ENCODE measurements at places on chromosomes 6 and 20. TPM values are rescaled to one million over a fixed set of nuclear protein-coding genes. Genes with fewer than 3 reads are reported as not detected.

DNA sequence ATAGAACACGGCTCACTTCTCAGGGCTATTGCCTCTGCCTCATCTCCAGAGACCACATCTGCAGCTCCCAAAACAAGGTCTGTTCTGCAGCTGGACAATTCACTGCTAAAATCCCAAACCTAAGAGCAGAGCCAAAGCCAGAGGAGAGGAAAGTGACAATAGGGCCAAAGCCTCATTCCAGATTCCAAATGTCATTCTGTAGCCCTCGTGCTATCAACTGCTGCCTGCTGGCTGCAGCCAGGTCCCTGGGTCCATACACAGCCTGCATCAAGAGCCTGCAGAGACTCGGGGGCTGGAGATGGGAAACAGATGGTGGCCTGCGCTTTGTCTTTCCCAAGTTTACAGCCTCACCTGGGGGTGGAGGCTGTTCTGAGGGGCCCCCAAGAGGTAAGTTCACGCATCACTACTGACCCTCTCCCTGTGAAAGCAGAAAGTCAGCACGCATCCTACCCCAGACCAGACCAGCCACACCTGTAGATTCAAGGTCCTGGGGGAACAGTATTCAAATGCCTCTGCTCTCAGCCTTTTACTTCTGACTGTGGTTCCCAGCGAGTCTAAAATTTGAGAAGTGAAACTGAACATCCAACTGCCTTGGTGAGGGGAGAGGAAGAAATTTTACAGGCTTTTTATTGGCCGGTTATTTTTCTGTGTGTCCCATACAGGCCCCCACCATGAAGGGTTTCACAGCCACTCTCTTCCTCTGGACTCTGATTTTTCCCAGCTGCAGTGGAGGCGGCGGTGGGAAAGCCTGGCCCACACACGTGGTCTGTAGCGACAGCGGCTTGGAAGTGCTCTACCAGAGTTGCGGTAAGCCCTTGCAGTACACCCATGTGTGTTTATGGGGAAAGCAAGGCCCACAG, at the start of gene LY86:
Gene LY86 (plus strand): TSS at position 657 of the 860 bp plus-strand sequence. CDS start 15 bp downstream, at position 672.
- no peaks in the 10 kb centered on the region for H3K4me1 ChIP-seq
- H3K36me3 ChIP-seq: no peaks in the 10 kb centered on the region
- no peak within 1 kb of the TSS for H3K27ac ChIP-seq
- no peak within 1 kb of the TSS for H3K4me3 ChIP-seq

- no peak overlapping the region for H3K4me3 ChIP-seq
- H3K27me3 ChIP-seq: no peaks in the 10 kb centered on the region
- peaks cover 11% of the 10 kb centered on the region for H3K36me3 ChIP-seq
- DNase-seq: no peak
- no peaks in the 10 kb centered on the region for H3K4me1 ChIP-seq
Measured at GRCh38 chr20:63878899-63879663, 14.0 kb downstream of the TPD52L2 start.

GRCh38 chr20:63652192-63652980, 838 bp downstream of the STMN3 start:
- H3K4me1 ChIP-seq: peaks cover 6% of the 10 kb centered on the region
- no peak for DNase-seq
- H3K36me3 ChIP-seq: no peaks in the 10 kb centered on the region
- peak overlapping the region; percentile 43 for H3K4me3 ChIP-seq
- H3K27me3 ChIP-seq: peaks cover 11% of the 10 kb centered on the region

GRCh38 chr6:42449917-42450476, 1.7 kb downstream of the TRERF1 start:
- H3K27me3 ChIP-seq: peaks cover 27% of the 10 kb centered on the region
- no peak for DNase-seq
- no peak overlapping the region for H3K4me3 ChIP-seq
- H3K27ac ChIP-seq: no peak overlapping the region

GRCh38 chr6:132461958-132462357, 51.0 kb downstream of the STX7 start:
- no peaks in the 10 kb centered on the region for H3K27me3 ChIP-seq
- DNase-seq: no peak
- H3K4me3 ChIP-seq: no peak overlapping the region
- peaks cover 21% of the 10 kb centered on the region for H3K36me3 ChIP-seq
- H3K4me1 ChIP-seq: peaks cover 14% of the 10 kb centered on the region
- no peak overlapping the region for H3K27ac ChIP-seq

DNA sequence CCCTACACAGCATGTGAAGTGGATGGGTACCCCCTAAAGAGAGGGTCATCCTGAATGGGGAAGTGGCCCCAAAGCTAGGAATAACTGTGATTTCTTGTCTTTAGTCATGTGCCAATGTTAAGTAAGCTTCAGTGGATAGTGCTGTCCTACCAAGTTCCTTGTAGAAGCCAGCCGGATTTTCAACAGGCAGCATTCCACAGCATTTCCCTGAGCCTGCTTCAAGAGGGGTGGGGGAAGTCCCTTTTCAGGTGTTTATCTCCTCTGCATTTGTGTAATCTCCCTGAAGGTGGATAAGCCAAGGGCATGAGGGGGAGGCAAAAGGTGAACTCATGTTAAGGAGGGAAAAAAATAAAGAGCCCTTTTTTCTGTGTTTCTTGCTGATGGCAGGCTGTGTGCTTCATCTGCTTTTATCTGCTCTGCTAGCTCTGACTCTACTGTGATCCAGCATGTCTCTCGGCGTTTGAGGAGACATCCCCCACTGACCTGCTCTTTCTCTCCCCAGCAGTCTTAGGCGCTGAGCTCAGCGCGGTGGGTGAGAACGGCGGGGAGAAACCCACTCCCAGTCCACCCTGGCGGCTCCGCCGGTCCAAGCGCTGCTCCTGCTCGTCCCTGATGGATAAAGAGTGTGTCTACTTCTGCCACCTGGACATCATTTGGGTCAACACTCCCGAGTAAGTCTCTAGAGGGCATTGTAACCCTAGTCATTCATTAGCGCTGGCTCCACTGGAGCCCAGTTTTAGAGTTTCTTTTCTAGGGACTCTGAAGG, 1.9 kb downstream of the EDN1 start:
- peaks cover 38% of the 10 kb centered on the region for H3K4me1 ChIP-seq
- H3K4me3 ChIP-seq: peak overlapping the region; percentile 91
- peak overlapping the region; percentile 98 for H3K27ac ChIP-seq

GRCh38 chr6:143451531-143451930, 926 bp downstream of the PEX3 start:
- DNase-seq: no peak
- H3K4me1 ChIP-seq: peaks cover 18% of the 10 kb centered on the region
- no peaks in the 10 kb centered on the region for H3K36me3 ChIP-seq
- no peak overlapping the region for H3K27ac ChIP-seq

DNA sequence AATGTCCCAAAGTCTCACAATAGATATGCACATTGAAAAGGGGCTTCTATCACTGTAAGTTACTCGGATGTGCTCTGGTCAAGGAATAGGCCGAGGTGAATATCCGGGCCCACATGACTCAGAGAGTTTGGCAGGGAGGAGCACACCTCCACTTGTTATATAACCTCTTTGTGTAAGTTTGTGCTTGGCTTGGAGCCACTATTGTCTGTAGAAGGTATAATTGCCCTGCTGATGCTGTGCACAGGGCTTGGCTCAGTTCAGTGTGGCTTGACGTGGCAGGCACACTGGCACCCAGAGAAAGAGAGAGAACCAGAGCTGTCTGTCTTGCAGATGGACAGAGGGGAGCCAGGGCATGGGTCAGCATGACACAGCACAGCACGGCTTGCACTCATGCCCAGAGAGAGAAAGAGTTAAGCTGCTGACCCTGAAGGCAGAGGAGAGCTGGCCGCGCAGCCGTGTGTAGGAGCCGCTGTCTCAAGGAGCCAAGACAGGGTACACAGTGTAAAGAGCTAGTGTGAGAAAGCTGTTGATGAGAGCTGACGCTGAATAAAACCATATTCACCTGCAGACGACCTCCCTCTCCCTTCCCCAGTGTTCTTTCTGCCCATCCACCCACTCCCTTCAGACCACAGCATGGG, 482.5 kb downstream of the C6orf118 start:
- H3K27me3 ChIP-seq: no peaks in the 10 kb centered on the region
- no peak for DNase-seq
- H3K4me1 ChIP-seq: no peaks in the 10 kb centered on the region

The COL11A2 gene
- 1.7 TPM for total RNA-seq

All from endothelial cell of umbilical vein (primary cell).